ENCODE measurements at places on chromosomes 1 and 21.

GRCh38 chr21:20220586-20220985 lies 777.6 kb upstream of the NCAM2 start:
- DNase-seq = no peak

DNA sequence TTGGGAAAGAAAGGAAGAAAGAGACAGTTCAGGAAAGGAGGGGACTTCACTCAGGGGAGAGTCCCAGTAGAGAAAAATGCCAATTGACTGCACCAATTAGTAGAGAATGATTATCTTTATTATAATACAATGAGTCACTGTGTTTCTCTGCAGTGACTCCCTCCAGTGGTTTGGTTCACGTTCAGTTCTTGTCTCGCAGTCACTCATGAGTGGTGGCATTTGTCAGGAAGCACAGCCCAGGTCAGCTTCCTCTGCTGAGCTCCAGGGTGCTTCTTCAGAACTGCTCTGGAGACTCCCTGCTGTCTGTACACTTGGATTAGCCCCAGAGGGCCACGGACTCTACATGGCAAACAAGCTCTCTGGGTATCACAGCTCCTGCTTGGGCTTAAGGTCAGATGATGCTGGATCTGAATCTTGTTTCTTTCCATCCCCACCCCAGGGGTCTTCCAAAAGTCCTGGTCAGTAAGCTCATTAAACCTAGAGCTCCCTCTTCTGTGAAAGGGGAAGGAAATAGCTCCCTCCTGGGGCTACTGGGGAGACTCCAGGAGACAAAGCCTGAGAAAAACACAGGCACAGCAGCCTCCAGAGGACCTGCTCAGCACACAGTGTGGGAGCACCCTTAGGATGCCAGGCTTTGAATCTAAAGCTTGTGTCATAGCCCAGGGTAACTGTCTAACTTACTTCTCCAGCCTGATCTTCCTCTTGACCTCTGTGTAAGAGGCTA lies 619.0 kb downstream of the AJAP1 start:
- no peak for DNase-seq

DNA sequence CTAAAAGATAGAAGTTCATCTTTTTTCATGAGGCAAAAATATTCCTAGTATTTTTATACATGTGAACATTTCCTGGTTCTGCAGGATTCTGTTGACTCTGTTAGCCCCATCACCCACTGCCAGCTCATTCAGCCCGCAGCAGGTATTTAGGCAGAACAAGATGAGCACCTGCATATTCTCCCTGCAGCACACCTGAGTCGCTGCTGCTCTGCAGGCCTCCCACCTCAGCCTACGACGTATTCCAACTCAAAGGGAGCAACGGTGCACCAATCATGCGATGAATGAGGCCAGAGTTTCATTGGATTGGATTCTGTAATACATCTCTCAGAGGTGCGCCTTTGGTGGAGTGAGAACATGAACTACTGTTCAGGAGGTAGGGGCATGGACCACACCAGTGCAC lies 87.6 kb downstream of the CNIH3 start:
- no peak for DNase-seq

GRCh38 chr1:89151047-89151446 lies 24.8 kb downstream of the GBP7 start:
- DNase-seq = no peak

- no peak for DNase-seq
Measured at GRCh38 chr1:30759718-30760281, 2.2 kb upstream of the LAPTM5 start.

DNA sequence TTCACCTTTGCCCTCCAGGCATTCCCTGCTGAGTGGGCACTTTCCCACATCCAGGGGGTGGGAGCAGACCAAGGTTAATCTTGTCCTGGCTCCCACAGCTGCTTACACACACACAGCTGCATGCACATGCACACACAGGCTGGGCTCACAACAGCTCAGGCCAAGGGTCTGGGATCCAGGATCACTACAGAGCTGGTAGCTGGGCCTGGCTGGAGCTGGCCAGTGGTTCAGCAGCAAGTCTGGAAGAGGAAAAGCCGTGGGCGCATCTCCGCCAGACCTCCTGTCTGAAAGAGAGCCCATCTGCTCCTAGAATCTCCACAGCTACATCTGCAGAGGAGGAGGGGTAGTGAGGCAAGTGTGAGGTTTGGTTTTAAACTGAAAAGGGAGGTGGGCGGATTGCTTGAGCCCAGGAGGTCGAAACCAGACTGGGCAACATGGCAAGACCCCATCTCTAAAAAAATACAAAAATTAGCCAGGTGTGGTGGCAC lies 3.8 kb downstream of the CDK18 start:
- DNase-seq = no peak

DNA sequence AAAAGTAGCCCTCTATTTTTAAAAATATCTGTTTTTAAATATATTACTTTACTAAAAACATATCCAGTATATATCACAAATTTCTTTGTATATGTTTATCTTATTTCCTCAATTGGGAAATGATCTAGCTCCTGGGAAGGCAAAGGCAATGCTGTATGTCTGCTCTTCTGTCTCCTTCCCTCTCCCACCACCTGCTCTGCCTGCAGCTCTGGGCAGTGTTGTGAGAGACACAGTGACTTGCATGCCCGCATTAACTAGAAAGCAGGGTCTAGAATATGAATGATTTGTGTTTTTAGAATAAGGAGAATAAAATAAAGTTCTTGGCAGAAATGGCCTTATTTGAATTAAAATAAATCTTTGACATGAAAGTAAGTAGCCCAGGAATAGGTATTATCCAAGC lies 11.1 kb downstream of the SLC30A10 start:
- no peak for DNase-seq

GRCh38 chr21:44732263-44732662 lies 20.9 kb upstream of the TSPEAR start:
- DNase-seq = no peak

DNA sequence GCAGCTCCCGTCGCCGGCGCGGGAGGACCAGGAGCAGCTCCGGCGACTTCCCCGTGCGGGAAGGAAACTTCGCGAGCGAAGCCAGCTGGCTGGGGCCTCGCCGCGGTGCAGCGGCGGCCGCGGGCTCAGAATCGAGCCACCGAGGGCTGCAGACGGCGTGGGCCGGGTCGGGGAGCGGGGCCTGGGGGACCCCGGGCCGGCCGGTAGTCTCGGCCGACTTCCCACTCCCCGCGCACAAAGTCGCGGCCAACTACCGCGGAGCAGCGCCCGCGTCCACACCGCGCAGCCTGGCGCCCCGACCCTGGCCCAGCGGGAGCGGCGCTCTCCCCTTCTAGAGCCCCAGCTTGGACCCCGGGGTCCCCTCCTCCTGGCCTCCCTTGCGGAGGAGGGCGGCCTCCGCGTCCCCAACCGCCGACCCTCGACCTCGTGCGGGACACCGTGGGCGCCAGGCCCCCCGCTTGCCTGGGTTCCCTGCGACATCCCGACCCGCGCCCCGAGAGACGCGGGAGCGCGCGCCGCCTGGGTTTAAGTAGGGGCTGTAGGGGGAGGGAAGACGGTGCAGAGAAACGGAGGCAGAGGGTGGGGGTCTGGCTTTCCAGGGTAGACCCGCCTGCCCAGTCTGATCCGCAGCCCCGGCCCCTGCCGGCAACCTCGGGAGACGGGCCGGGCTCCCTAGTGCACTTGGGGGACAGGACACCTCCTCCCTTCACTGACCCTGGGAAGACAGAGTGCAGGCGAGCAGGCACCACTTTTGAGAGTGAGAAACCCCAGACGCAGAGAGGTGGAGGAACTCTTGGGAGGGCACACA lies 4.7 kb downstream of the PRDM16 start:
- DNase-seq = no peak

DNA sequence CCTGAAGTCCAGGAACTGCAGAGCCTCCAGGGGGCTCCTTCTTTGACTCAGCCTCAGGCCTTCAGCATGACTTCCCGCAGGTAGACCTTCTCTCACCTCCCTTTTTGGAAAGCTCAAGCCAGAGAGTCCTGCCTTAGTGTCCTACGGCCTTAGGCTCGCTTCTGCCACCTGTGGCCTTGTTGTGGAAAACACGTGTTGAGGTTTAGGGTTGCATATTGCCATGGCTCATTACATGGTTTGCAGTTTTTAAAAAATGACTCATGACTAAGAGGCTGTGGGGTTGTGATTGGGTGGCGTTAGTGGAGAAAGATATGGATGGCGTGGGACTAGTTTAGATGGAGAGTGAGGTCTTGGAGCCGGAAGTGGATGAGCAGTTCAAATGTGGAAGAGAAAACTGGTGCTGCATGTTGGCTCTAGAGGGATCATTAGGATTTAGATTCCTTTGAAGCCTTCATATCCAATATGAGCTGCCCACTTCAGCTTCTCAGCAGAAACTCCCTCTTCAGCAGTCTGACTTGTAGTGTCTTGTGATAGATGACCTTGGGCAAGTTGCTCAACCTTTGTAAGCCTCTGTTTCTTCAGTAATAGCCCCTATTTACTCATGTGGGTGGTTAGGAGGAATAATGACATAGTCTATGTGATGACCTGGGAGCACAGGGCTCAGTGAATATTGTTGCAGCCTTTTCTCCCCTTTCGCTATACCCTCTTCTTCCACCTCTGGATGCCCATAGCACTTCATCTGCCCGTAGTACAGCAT lies 6.5 kb upstream of the FGGY start:
- no peak for DNase-seq

- DNase-seq = no peak
Measured at GRCh38 chr1:55057956-55058298, 18.6 kb downstream of the PCSK9 start.

DNA sequence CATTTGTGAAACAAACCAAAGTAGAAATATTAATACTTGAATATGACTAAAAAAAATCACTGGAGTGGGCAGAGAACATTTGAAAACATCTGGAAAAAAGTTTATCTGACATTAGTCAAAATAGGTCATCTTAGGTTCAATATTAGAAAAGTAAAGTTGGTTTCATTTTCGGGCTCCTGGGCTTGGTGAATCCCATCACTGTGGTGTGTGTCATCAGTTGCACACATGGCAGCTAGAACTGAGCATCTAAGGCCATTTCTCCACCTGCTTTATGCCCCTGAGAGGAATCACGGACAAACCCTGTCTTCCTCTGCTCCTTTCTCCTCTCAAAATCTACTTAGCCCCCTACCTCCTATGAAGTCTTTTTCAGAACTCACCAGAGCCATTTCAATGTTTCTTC lies 5.4 kb downstream of the HSD11B1 start:
- DNase-seq = no peak

DNA sequence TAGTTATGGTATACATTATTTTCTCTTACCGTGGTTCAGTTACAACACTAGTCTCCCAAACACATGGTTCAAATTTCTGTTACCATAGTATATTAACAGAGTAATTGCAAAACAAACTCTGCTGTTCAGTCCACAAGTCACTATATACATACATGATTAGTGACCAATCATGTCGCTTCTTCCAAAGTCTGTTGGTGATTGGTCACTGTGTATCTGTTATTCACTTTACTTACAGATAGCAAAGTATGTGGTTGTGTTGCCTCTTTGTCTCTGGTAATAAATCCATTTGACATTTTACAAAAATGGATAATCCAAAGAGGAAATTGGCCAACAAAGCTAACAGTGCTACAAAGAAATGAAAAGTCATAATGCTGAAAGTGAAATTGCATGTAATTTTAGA lies 107.2 kb downstream of the RABGAP1L start:
- DNase-seq = no peak

GRCh38 chr1:38000529-38001455 lies 4.5 kb downstream of the FHL3 start:
- no peak for DNase-seq

DNA sequence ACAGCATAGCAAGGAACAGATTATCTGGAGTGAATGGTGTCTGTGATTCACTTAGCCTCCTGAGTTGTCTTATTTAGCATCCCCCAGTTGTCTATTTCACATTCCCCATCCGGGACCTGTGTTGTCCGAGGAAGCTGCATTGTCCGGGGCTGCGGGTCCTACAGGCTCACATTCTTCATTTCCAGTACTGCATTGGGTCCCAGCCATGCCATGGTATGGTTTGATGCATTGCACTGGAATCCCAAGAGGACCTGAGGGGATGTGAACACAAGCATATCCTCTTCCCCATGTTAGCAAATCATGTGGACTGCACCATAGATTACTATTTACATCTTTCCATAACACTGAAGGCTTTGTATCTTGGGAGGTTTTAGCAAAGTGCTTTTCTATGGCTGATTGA lies 48.2 kb upstream of the PRELP start:
- no peak for DNase-seq

- DNase-seq = no peak
Measured at GRCh38 chr1:240242601-240243144, 151.0 kb downstream of the FMN2 start.

GRCh38 chr1:41664861-41665640 lies 180.6 kb upstream of the EDN2 start:
- no peak for DNase-seq

DNA sequence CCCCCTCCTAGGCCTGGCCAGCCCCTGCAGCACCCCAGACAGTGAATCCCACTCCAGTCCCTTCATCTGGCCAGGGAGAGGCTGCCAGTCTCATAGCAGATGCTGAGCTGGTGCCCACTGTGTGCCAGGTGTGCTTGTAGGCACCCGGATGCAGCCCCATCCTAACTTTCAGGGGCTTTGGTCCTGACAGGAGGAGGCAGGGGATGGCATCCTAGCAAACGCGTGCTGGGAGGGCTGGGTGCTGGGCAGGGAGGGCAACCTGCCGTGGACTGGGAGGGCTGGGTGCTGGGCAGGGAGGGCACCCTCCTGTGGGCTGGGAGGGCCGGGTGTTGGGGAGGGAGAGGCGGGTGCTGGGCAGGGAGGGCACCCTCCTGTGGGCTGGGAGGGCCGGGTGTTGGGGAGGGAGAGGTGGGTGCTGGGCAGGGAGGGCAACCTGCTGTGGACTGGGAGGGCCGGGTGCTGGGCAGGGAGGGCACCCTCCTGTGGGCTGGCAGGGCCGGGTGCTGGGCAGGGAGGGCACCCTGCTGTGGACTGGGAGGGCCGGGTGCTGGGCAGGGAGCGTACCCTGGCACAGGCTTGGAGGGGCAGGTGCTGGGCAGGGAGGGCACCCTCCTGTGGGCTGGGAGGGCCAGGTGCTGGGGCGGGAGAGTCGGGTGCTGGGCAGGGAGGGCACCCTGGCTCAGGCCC lies 35.3 kb downstream of the SLC19A1 start:
- no peak for DNase-seq

DNA sequence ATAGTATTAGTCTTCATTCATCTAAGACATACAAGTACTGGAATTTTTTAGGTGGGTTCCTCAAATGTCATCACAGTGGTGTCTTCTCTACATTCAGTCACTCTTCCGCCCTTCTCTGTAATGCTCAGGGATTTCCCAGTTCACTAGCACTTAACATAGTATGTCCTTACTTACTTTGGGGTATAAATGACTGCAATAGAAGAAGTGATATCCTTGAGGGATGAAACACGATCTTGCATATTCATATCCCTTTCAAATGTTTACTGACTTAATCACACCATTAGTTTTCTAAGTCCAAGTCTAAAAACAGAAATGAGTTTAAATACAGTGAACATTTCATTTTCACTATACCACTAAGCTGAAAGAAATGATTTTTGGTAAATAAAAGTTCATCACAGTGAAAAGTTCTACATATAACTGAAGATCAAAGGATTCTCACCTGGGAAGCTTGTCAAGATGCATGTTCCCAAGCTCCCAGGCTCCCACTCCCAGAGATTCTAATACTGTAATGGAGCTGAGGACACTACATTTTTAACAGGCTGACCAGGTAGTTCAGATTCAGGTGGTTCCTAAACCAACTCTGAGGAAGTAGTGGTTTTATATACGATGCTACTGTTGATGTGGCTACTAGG lies 29.7 kb downstream of the MRPL39 start:
- no peak for DNase-seq

- DNase-seq = no peak
Measured at GRCh38 chr21:36717976-36718375, 19.1 kb downstream of the SIM2 start.

- no peak for DNase-seq
Measured at GRCh38 chr1:155809088-155809487, 47.9 kb downstream of the GON4L start.

Data from NCI-H774 (cell line).